ENCODE measurements at places on chromosomes 7 and 10.

DNA sequence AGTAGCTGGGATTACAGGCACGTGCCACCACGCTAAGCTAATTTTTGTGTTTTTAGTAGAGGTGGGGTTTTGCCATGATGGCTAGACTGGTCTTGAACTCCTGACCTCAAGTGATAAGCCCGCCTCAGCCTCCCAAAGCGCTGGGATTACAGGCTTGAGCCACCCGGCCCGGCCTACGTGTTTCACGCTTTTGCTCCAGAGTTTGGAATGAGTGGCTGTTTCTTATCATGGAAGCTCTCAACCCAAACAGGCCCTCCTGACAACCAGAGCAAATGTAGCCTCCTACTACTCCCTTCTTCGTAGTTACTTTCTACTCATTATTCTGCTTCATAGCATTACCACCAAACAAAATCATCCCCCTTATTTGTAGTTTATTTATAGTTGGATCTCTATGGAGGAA, 26.8 kb upstream of the CASD1 start:
- DNase-seq = no peak

DNA sequence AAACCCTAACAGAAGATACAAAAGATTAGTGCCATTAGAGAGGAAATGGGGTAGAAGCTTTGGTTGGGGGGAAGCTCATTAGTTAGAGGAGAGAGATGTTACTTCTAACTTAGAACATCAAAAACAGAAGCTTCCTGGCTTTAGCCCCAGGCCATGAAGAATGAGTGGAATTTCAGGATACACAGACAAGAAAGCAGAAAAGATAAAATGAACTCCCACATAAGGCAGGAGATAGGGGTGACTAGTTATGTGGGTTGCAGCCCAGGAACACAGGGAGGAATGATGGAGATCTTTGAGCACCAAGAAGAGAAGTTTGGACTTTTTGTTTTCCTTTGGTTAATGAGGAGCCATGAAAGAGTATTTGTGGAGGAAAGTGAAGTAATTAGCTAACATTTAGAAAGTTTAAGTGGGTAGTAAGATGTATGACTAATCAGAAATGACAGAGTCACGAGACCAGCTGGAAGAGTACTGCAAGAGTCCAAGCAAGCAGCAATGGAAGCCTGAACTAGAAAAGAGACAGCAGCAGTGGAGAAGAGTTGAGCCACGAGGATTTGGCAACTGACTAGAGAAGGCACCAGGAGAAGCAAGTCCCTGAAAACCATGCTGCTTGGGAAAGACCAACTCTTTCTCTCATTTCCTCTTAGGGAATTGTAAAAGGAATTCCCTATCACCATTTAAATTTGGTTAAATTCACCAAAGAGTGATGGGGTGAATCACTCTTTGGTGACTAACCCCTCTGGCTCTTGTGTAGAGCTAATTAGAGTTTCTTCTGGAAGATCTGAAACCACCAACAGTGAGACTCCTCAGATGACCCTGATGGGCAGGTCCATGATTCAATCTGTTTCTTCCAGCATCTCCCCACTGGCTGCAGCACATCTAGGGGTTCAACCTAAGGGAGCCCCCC, 131.9 kb downstream of the KCNMA1 start:
- DNase-seq = peak; percentile 95

DNA sequence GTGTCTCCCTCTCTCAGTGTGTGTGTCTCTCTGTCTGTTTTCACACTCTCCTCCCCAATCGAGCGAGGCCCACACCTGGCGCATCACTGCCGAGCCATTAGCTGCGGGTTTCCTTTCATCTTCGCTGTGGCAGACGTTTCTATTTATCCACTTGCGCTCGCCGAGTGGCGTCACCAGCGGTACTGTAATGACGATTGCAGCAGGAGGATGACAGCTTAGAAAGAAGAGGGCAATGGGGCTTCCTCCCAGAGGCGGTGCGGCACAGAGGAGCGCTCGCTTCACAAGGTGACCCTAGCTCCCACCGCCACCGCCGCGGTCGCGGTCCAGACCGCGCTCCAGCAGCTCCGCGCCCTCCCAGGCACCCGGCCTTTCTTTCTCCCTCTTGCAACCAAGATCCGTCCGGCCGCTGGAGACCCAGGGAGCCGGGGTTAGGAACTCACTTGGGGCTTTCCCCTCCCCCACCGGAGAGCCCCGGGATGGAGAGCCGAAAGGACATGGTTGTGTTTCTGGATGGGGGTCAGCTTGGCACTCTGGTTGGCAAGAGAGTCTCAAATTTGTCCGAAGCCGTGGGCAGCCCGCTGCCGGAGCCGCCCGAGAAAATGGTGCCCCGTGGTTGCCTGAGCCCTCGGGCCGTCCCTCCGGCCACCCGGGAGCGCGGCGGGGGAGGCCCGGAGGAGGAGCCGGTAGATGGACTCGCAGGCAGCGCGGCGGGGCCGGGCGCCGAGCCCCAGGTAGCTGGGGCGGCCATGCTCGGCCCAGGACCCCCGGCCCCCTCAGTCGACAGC, at the start of gene EVX1:
EVX1 (plus strand) TSS at position 248 of the 785 bp plus-strand sequence; CDS start at position 477, 229 bp downstream.
- no peak for DNase-seq

- no peak for DNase-seq
These were observed 45.5 kb upstream of the CCDC3 start for GRCh38 chr10:13046851-13047528.

DNA sequence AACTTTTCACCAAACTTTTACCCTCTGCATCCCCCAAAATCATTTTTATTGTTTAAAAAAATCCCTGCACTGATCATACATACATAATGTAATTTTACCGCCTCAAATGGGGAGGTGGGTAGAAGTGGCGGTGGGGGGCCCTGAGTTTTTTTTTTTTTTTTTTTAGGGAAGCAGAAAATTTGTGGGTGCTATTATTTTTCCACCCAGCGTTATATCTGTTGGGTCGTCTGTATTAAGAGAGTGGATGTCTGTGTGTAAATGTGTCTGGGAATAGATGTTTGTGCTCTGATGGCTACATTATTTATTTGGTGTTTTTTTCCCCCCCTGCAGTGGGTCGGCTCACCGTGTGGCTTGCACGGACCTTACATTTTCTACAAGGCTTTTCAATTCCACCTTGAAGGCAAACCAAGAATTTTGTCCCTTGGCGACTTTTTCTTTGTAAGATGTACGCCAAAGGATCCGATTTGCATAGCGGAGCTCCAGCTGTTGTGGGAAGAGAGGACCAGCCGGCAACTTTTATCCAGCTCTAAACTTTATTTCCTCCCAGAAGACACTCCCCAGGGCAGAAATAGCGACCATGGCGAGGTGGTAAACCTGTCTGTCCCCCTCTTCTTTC, 438 bp downstream of the ARID5B start:
- DNase-seq = no peak

DNA sequence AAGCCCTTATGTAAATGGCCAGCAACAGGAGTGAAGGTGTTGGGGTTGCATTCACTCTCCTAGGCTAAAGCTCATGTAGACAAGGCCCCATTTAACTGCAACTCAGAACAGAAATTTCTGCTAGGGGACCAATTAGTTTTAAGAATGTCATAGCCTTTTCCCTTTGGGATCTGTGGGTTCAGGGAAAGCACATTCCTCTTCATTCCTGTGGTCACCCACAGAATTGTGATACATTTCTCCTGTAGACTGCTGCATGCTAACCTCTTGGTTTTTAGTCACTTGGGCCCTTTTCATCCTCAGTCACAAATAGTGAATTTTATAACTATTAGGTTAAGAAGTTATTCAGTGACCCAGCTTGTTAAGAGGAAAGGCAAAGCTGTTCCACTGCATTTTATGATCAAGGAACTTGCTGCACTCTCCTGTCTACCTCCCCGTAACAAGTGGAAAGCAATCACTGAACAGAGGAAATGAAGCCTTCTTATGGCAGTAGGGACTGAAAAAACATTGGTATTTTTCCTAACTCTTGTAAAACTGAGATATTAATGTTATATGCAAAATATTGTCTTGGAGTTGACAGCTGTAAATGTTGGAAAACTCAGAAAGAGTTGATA, 124.9 kb downstream of the SND1 start:
- DNase-seq = peak; percentile 56

DNA sequence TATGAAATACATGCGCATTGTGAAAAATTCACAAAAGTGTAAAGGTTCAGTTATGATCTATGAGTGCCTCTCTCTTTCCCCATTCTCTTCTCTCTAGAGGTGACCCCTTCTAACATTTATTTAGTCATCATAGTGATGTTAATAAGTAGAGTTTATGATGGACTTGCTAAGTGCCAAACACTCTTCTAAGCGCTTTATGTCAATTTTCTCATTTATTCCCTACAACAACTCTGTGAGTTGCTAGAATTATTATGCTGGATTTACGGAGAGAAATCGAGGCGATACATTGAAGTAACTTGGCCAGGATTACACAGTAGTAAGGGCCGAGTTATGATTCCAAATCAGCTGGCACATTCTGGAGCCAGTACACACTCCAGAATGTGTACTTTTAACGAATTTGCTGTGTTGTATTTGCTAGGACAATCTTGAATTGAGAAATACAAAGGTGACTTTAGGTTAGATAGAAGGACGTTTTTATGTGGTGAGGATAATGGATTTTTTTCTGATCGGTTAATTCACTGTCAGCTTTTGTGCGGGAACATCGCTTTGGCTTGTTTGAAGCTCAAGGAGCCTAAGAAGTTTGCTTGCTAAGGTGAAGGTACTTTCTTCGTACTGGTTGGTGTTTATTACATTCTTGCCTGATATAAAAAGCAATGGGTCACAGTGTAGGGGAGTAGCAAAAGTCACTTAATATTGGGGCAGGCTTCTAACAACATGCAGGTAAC, 1.4 kb downstream of the ATRNL1 start:
- no peak for DNase-seq

- no peak for DNase-seq
These were observed 96.5 kb upstream of the CREB5 start for GRCh38 chr7:28315565-28316410.

- no peak for DNase-seq
These were observed 143.3 kb downstream of the CALN1 start for GRCh38 chr7:72268796-72269195.

- DNase-seq = no peak
These were observed 11.0 kb upstream of the OR6B1 start for GRCh38 chr7:143988976-143989745.

DNA sequence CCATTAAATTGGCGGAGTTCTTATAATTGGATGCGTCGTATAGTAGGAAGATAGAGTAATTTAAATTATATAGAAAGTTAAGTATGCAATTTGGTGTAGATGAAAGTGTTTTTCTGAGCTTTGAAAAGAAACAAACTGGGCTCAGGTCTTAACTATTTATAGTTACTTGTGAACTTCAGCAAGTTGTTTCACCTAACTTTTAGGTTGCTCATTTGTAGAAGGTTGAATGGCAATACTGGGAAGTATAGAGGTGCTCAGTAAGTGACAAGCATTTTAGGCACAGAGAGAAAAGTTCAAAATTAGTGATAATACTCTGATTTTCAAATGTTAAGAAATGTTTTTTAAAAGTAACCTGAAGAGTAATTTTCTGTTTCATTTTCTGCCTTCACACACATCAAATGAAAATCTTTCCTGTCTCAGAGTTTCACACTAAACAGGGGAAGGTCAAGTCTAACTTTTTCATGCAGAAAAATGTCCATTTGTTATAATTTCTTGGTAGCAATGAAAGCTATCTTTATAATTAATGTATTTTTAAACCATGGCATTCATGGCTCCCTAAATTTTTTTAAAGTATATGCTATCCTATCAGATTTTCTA, 146.5 kb downstream of the PHF14 start:
- DNase-seq = no peak

DNA sequence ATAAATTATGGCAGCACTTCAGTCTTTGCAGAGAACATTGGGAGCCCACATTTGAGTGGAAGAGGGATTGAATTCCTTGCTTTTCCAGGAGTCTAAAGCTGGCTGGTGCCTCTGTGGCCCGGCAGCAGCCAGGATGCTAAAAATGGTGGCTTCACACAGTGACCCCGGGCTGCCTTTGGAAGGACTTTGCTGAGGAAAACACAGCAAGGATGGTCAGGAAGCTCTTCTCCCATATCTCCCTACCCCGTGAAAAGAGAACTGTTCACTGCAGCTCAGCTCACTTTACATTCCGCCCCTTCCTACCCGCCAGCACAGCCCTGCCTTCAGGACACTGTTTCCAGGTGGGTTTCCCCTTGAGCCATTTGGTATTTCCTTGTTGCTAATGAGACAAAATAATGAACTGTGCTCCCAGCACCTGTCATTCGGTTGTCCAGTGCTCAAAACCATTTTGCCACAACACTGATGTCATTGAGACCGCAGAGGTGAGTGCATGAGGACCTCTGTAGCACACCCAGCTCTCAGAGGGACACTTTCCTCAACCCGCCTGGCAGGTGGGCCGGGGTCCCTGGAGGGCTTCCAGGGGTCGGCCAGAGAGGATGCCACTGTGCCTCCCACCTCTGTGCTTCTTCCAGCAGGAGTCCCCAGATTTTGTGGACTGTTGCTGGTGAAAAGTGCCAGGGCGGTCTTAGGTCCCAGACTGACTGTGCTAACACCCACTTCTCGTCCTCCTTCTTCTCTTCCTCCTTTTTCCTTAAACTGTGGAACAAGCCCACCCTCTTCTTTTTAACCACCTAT, 255.7 kb upstream of the PPP2R2D start:
- no peak for DNase-seq

GRCh38 chr7:29274146-29275017, 79.8 kb downstream of the CHN2 start:
- DNase-seq = no peak

DNA sequence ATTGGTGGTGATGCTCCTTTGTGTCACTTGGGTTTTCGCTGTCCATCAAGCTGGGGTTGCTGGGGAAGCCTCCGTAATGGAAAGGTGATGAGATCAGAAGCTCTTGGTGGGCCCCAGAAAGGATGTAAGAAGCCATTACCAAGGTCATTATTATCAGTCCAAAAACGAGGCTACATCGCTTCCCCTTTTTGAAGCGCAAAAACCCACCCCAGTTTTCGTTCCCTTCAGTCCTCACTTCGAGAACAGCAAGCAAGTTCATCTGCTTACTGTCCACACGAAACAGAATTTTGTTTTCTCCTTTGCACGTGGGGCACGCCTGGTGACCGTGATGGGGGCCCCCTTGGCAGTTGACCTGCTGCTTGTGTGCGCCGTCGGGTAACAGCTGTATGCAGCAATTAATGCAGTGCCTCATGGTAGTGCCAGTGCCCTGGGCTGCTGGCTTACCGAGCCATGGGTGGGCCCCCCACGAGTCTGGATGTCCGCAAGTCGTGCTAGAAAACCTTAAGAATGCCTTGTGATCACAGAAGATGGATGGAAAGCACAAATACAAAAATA, 47.5 kb downstream of the CHST15 start:
- DNase-seq = no peak

DNA sequence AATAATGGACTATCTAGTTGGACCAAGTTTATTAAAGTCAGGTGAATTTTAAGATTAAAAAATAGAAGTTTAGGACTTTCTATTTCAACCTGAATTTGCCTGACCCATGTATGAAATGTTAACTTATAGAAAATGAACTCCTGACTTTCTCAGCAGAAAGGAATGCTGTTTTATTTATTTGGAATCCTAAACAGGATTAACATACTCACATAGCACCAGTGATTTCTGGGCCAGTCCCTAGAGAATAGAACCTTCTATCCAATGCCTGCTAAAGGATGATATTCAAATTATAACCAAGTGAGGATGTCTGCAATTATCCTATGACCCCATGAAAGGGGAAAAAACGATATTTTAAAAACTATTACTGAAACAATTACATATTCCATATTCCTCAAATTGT, 148.8 kb downstream of the CHRM2 start:
- DNase-seq = no peak

GRCh38 chr10:76717141-76717540, 920.5 kb downstream of the KCNMA1 start:
- peak; percentile 44 for DNase-seq

Data from kidney glomerular epithelial cell (primary cell).